ENCODE measurements at places on chromosomes 6 and 20. TPM values are rescaled to one million over a fixed set of nuclear protein-coding genes. Genes with fewer than 3 reads are reported as not detected.

DNA sequence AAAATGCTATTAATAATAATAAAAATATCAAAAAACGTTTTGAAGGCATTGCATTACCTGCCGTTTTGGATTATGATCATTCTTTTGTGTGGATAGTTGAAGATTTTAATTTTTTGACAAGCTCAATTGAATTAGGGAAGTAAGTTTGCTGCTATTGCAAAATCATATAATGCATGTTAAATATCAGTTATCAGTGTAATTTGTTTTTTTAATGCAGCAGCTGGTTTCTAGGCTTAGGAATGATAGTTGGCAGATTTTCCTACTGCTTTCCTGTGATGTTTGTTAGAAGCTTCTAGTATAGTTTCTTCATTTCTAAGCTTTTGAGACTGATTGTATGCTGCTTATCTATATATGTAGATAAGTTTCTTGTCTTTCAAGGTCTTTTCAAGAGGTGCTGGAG lies 99.0 kb downstream of the JARID2 start:
- no peak overlapping the region for H3K4me3 ChIP-seq
- no peak overlapping the region for H3K27ac ChIP-seq
- no peaks in the 10 kb centered on the region for H3K27me3 ChIP-seq
- no peak for DNase-seq
- peaks cover 37% of the 10 kb centered on the region for H3K4me1 ChIP-seq

DNA sequence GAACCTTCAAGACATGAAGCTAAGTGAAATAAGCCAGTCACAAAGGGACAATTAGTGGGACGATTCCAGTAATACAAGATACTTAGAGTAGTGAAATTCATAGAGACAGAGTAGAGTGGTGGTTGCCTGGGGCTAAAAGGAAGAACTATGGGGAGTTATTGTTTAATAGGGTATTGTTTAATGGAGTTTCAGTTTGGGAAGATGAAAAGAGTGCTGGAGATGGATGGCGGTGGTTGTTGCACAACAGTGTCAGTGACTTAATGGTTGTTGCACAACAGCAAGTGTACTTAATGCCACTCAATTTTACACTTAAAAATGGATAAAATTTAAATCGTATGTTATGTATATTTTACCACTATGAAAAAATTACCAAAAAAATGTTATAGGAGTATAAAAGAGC lies 209.7 kb upstream of the TENT5A start:
- H3K36me3 ChIP-seq, result peaks cover 4% of the 10 kb centered on the region
- no peak for DNase-seq
- H3K4me3 ChIP-seq, result no peak overlapping the region
- H3K27ac ChIP-seq, result no peak overlapping the region

GRCh38 chr6:37882724-37883413 lies 63.3 kb downstream of the ZFAND3 start:
- H3K36me3 ChIP-seq, result no peaks in the 10 kb centered on the region
- peaks cover 85% of the 10 kb centered on the region for H3K4me1 ChIP-seq
- DNase-seq, result no peak
- no peaks in the 10 kb centered on the region for H3K27me3 ChIP-seq
- peak overlapping the region; percentile 80 for H3K27ac ChIP-seq
- no peak overlapping the region for H3K4me3 ChIP-seq

The TDP2 gene
- total RNA-seq, result 23.8 TPM

- no peaks in the 10 kb centered on the region for H3K4me1 ChIP-seq
- H3K36me3 ChIP-seq, result peaks cover 4% of the 10 kb centered on the region
- no peak overlapping the region for H3K27ac ChIP-seq
- H3K27me3 ChIP-seq, result peaks cover 36% of the 10 kb centered on the region
- no peak overlapping the region for H3K4me3 ChIP-seq
Observed at GRCh38 chr6:110468731-110469130, 7.7 kb downstream of the SLC22A16 start.

- H3K4me1 ChIP-seq, result no peaks in the 10 kb centered on the region
- no peak for DNase-seq
- H3K27me3 ChIP-seq, result peaks cover 58% of the 10 kb centered on the region
- peaks cover 3% of the 10 kb centered on the region for H3K36me3 ChIP-seq
Observed at GRCh38 chr20:46179862-46180261, 61.7 kb downstream of the CD40 start.

The DYNLT2 gene
- total RNA-seq, result 0.64 TPM

GRCh38 chr6:10510592-10511367 lies 10.4 kb upstream of the GCNT2 start:
- no peak overlapping the region for H3K27ac ChIP-seq
- H3K4me1 ChIP-seq, result peaks cover 9% of the 10 kb centered on the region
- no peaks in the 10 kb centered on the region for H3K36me3 ChIP-seq
- no peak overlapping the region for H3K4me3 ChIP-seq
- peaks cover 8% of the 10 kb centered on the region for H3K27me3 ChIP-seq

The ZSCAN23 gene
- 2.1 TPM for total RNA-seq

DNA sequence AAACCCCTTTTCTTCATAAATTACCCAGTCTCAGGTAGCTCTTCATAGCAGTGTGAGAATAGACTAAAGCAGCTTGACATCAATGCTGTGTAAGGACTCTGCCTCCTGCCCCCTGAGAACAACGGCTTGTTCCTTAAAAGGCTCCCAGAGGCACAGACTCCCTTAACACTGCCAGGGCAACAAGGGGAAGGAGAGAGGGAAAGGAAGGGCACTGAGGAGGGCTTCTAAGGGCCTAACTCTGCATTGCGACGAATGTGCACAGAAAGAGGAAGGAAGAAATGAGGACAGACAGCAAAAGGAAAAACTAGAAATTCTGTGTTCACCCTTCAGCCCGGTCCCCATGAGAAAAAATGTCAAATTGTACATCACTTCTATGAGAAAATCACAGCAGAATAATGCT lies 74.0 kb downstream of the AGPAT4 start:
- no peaks in the 10 kb centered on the region for H3K4me1 ChIP-seq
- no peak overlapping the region for H3K4me3 ChIP-seq

The COL9A1 gene
- total RNA-seq, result 0.27 TPM

GRCh38 chr6:44954281-44954680 lies 373.8 kb upstream of the RUNX2 start:
- H3K36me3 ChIP-seq, result peaks cover 10% of the 10 kb centered on the region
- peaks cover 4% of the 10 kb centered on the region for H3K4me1 ChIP-seq
- no peak for DNase-seq
- no peak overlapping the region for H3K27ac ChIP-seq
- H3K27me3 ChIP-seq, result no peaks in the 10 kb centered on the region

DNA sequence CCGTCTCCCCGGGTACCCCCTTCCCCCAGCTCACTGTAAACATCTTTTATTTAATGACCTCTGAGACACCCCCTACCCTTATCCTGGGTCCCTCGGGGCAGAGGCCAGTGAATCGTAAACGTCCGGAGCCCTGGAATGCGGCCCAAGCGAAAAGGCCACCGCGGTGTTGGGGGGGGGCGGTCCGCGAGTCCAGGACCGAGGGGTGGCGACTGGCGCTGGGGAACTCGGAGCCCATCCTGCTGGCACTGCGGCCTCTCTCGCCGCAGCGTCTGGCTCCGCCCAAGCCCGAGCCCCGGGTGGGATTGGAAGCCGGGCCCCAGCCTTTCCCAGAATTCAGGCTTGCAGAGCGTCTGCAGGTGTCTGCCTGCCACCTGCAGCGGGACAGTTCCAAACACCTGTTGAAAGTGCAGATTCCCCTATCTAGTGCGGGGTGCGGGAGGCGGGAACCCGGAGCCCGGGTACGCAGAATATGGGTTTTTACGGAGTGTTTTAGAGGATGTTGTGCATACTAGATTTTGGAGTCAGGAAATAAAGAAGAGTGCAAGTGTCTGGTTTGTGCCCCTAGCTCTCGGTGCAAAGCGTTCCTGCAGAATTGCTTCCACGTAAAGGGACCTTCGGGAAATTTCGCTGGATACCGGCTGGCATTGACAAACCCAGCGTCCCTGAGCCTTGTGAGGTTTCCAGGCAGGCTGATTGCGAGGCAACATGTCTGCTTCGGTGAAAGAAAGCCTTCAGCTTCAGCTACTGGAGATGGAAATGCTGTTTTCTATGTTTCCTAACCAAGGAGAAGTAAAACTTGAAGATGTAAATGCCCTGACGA lies 800 bp downstream of the RWDD2A start:
- peaks cover 16% of the 10 kb centered on the region for H3K36me3 ChIP-seq
- peaks cover 70% of the 10 kb centered on the region for H3K4me1 ChIP-seq
- peak overlapping the region; percentile 66 for H3K27ac ChIP-seq

- peak within 1 kb of the TSS; percentile 95 for H3K4me3 ChIP-seq
- peak within 1 kb of the TSS; percentile 99 for H3K27ac ChIP-seq
- no peaks in the 10 kb centered on the region for H3K27me3 ChIP-seq
- DNase-seq, result no peak
Observed at GRCh38 chr6:30556906-30557682, at the start of gene PRR3. Gene PRR3 (plus strand): TSS chr6:30557295. CDS start chr6:30557345, 50 bp downstream.

DNA sequence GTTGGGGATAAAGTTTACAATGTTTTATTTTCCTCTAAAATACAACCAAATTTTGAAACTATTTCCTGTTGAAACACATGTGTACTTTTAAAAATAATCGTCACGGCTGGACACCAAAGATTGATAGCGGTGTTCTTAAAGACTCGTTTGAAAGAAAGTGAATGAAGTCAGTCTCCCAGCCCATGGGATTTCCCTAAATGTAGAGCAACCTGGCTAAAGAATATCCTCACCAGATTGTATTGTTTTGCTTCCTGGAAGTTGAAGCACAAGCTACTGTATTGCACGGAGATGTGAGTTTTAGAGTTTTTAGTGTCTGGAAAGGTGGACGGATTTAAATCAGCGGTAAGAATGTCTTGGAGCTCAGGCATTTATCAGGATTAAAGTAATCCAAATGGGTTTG lies 189.5 kb downstream of the THBS2 start:
- no peak for DNase-seq
- no peak overlapping the region for H3K4me3 ChIP-seq
- peaks cover 17% of the 10 kb centered on the region for H3K4me1 ChIP-seq
- H3K27ac ChIP-seq, result no peak overlapping the region
- peaks cover 10% of the 10 kb centered on the region for H3K36me3 ChIP-seq
- H3K27me3 ChIP-seq, result no peaks in the 10 kb centered on the region

DNA sequence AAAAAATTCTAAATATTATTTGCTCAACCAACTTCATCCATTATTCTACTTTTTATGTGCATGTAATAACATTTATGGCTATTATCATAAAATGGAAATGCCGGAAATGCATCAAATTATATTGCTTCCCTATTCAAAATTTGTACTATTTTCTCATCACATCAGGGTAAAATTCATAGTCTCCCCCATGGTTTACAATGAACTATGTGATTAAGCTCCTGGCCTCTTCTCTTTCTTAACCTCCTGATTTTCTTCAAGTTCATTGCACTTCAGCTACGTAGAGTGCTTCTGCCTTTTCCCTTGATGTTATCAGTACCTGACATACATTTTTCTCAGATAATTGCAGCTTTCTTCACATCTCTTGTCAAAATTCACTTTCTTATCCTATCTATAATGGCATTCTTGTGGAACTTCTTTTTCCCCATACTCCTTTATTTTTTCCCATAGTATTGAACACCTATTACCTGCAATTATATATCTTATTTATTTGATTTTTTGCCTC lies 699.1 kb upstream of the ADGRB3 start:
- no peaks in the 10 kb centered on the region for H3K4me1 ChIP-seq
- H3K36me3 ChIP-seq, result no peaks in the 10 kb centered on the region
- no peak for DNase-seq
- H3K27me3 ChIP-seq, result no peaks in the 10 kb centered on the region

The MPC1 gene
- total RNA-seq, result 25.1 TPM

DNA sequence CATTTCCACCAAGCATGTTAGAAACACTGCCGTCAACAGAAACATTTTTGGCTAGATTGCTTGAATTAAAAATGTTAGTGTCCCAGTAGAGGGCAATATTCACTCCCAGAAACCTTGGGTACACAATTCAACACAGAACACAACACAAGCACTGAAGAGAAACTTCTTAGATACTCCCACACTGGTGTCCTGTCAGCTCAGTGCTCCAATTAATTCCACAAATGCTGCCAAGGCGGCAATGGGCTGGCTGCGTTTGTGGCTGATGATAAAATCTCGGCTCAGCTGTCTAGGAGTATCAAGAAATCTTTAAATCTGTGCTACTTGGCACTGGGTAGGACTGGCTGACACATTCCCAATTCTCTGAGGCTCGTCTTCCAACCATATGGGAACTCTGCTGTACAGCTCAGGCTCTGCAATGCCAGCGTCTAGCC lies 39.3 kb downstream of the BEND3 start:
- no peak overlapping the region for H3K27ac ChIP-seq
- no peaks in the 10 kb centered on the region for H3K36me3 ChIP-seq
- H3K27me3 ChIP-seq, result no peaks in the 10 kb centered on the region
- peaks cover 5% of the 10 kb centered on the region for H3K4me1 ChIP-seq

- H3K4me1 ChIP-seq, result no peaks in the 10 kb centered on the region
- H3K27me3 ChIP-seq, result peaks cover 1% of the 10 kb centered on the region
- H3K36me3 ChIP-seq, result no peaks in the 10 kb centered on the region
- H3K27ac ChIP-seq, result no peak overlapping the region
Observed at GRCh38 chr6:151627689-151628444, 134.1 kb downstream of the CCDC170 start.

Measured in chondrocyte (in vitro differentiated cells).